NCI-H226 (cell line): ENCODE measurements at places on chromosomes 6 and 20.
A peak's percentile ranks its signal among the peaks of the same experiment; 100 is the strongest.

- no peak for DNase-seq
Observed at GRCh38 chr6:90708206-90708737, 121.4 kb upstream of the MAP3K7 start.

GRCh38 chr6:135025775-135026174 is 28.8 kb downstream of the HBS1L start:
- no peak for DNase-seq

- DNase-seq, result no peak
Observed at GRCh38 chr6:147983581-147984366, 358.9 kb upstream of the SASH1 start.

GRCh38 chr20:37095108-37095598 is 644 bp downstream of the RBL1 start:
- no peak for DNase-seq

DNA sequence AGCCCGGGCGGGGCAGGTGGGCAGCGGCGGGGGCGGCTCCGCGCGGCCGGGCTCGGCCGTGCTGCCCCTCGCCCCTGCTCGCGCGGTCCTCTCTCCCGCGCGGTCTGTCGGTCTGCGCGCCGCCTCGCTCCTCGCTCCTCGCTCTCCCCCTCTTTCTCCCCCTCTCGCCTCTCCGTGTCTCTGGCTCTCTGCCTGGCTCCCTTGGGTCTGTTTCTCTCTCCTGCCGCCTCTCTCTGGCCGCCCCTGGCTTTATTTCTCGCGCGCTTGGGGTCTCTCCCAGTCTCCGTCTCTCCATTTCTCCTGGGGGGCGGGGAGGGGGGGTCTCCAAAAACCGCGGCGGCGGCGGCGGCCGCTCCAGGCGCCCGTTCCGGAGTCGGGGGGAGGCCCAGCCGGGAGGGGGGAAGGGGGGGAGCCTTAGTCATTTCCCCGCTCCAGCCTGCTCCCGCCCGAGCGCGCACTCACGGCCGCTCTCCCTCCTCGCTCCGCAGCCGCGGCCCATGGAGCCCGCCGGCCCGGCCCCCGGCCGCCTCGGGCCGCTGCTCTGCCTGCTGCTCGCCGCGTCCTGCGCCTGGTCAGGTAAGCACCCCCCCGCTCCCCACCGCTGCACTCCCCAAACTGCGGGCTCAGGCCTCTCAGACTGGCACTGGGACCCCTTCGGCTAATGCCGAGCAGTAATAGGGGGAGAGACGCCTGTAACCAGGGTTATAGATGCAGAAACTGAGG is at the start of gene SIRPA:
TSS of gene SIRPA (plus strand) at position 457 of the 723 bp plus-strand sequence. CDS start at position 498, 41 bp downstream.
- DNase-seq, result peak; percentile 22

DNA sequence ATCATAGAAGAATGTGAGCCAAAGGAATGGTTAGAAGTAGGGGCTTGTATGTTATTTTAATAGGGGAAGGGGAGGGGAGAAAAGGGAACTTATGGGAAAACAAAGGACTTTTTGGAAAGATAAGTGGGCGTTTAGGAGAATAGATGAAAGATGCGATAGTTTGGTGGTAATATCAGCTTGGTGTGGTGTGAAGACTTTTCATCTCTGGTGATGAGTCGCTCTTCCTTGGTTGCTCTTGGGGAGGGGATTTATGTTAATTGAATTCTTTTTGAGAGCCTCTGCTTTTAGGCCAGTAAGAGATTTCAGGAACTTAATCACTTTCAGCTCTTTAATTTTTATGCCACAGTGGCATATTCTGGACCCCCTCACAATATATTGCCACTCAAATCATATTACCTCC is 10.8 kb downstream of the HECA start:
- DNase-seq, result no peak

- DNase-seq, result no peak
Observed at GRCh38 chr20:227439-228105, 514 bp downstream of the DEFB129 start.
